ENCODE measurements at places on chromosomes 13 and 19.
A peak's percentile ranks its signal among the peaks of the same experiment; 100 is the strongest.

DNA sequence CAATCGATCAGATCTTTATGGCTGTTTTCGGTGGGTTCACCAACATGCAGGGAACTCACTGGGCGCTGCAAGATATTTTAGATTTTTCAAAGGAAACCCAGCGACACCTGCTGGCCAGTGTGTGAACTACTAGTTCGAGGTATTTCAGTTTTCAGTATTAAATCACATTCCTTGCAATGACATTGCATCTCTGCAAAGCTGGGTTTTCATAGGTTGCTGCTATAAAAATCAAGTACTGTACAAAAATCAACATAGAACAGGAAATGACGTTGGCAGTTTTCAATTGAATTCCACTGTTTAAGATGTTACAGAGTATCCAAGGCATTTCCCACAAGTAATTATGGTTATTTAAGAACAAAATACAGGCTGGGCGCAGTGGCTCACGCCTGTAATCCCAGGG, 17.6 kb downstream of the LIG1 start:
- peak; percentile 70 for DNase-seq

DNA sequence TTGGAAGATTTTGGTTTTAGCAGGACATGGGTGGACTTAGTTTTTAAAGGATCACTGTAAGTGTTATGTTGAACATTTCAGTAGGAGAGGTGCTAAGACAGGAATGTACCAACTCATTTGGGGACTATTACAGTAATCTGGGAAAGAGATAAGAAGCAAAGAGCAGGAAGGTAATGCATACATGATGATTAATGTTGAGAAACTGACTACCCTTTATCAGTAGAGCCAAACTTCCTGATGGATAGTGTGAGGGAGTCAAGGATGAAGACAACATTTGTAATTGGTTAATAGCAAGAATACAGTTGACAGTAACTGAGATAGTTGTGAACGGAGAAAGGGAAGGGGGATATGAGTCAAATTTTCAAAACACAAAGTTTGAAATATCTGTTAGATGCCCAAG, 421.9 kb upstream of the PRR20A start:
- no peak for DNase-seq

DNA sequence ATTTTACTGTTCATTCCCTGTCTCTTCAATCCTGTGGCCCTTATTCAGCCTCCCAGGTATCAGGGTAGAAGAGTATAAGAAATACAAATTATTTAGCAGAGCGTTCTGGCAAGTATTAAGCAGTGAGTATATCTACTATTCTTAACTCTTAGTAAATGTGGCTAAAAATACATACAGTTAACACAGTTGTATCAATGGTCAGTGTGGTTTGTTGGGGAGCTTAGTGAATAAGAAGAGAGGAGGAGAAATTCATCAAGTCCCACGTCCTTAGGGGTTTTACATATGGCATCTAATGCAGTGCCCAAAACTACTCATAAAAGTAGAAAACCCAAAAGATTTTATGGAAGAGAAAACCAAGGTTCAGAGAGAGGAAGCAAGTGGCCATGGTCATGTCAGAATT, 691.0 kb upstream of the SGCG start:
- DNase-seq = no peak

- no peak for DNase-seq
Observed at GRCh38 chr19:343941-344624, 513 bp downstream of the MIER2 start.

DNA sequence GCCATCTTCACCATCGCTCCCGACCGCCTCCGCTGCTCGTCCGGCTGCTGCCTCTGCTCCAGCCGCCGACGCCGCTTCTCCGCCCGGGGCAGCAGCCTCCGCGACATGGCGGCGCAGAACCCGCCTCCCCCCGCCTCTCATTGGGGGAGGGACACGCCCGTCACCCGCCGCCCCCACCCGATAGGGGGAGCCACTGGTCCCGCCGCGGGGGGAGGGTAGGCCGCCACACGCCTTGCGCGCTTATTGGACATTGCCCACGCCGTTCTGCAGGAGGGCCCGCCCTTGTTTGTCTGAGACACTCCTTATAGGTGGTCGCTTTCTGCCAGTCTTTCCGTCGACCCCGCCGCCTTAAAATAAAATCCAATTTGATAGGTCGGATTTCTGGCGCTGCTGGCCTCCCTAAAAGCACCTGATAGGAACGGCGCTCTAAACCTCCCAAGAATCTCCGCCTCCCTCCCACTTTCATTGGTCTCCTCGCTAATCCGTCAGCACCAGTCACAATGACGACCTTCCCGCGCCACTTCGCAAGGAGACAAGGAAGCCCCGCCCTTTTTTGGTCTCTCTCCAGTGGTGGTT, at the start of gene HNRNPL:
Gene HNRNPL (minus strand): TSS at position 127 of the 576 bp plus-strand sequence. CDS start 20 bp downstream, at position 107.
- peak; percentile 100 for DNase-seq

GRCh38 chr13:48066310-48066989, 28.5 kb downstream of the MED4 start:
- DNase-seq = peak; percentile 20

- DNase-seq = no peak
Observed at GRCh38 chr13:28849441-28849840, 29.3 kb downstream of the MTUS2 start.

- peak; percentile 92 for DNase-seq
Observed at GRCh38 chr19:34772697-34773554, at the start of gene ZNF599. Gene ZNF599 (minus strand): TSS chr19:34773215. CDS start chr19:34772841, 374 bp downstream.

DNA sequence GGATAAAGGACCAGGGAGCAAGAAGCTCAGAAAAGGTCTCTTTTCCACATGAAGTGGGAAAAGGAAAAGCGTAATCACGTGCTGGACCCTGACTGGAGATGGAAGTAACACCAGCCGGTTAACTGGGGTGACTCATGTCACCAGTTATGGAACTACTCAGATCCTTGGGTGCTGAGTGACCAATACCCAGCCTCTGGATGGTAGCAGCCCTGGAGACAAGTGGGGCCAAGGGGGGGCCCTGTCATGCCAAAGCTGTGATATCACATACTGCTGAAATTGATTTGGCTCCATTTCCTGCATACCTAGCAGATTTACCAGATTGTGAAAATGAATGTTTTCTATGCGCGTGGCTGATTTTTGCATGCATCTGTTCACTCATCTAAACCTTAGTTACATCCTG, 158.9 kb downstream of the ZIC5 start:
- no peak for DNase-seq

- no peak for DNase-seq
Observed at GRCh38 chr19:3818466-3818865, 32.3 kb upstream of the MATK start.

- no peak for DNase-seq
Observed at GRCh38 chr13:53137779-53138178, 109.2 kb downstream of the OLFM4 start.

GRCh38 chr19:8108560-8109445, 40.6 kb downstream of the FBN3 start:
- DNase-seq = no peak

GRCh38 chr13:41568143-41568971, 111.0 kb downstream of the RGCC start:
- DNase-seq = no peak

DNA sequence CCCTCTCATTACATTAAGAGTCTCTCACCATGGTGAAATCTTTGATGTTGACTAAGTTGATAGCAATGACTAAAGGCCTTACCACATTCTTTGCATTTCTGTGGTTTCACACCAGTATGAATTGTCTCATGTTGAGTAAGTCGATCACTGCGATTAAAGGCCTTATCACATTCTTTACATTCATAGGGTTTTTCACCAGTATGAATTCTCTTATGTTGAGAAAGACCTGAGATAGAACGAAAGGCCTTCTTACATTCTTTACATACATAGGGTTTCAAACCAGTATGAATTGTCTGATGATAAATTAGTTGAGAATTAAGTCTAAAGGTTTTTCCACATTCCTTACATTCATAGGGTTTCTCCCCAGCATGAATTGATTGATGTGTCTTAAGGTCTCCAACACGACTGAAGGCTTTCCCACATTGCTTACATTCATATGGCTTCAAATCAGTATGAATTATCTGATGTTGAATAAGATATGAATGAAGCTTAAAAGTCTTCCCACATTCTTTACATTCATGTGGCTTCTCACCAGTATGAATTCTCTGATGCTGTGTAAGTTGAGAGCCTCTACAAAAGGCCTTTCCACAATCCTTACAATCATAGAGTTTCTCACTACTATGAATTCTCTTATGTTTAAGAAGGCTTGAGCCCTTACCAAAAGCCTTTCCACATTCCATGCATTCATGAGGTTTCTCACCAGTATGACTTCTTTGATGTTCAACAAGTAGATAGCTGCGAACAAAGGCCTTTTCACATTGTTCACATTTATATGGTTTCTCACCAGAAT, 45.6 kb downstream of the ZNF283 start:
- no peak for DNase-seq

GRCh38 chr13:42258747-42259146, 13.2 kb upstream of the AKAP11 start:
- no peak for DNase-seq

- DNase-seq = no peak
Observed at GRCh38 chr19:932648-933552, 7.1 kb downstream of the ARID3A start.

GRCh38 chr19:290372-291005, 714 bp downstream of the PLPP2 start:
- DNase-seq = no peak

DNA sequence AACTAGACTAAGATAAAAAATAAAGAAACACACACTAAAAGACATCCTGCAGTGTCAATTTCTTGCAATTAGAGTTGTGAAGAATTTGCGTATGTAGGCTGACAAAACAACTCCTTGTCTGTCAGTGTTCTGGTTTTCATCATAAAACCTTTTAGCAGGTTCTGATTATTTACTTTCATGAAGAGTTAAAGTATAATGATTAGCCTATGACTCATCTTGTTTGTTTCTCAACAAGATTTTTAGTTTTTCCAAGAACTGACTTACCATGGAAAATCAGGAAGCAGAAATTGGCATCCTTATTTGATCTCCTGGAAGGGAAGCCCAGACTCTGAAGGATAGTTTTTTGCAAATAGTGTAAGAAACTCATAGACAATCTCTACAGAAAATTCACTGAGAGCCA, 848.7 kb upstream of the PCDH9 start:
- no peak for DNase-seq

GRCh38 chr19:54074851-54075250, 6.3 kb downstream of the TARM1 start:
- no peak for DNase-seq

DNA sequence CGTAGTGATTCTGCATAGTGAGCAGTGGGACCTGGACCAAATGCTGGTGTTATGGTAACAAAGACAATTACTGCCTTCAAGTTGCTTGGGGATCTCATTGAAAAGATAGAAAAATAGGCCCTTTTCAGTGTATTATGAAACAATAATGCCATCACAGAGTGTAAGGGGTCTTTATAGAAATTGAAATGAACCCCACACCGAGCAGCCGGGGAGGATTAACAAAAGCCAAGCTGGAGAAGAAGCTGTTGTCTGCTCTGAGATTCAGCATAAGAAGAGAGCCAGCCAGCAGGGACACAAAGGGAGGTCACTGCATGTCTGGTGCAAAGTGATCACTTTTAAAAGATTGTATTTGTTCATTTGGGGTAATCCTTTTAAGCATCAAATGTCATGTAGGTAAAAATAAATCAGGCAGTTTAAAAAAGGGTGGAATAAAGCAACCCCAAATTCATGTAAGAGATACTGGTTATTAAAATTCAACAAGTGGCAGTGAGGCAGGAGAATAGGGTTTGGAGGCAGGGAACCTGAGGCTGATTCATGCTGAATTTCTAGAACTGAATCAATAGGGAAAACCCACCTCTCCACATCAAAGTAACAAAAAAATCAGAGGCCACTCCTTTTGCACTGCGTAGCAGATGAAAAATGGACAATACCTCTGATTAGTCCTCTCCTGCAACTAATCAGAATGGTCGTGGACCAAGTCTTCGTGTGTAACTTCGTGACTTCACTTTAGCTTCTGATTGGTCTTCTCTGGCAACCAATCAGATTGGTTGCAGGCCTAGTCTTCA, 1548.3 kb upstream of the SLC10A2 start:
- DNase-seq = no peak

- DNase-seq = no peak
Observed at GRCh38 chr19:2038284-2039088, 12.6 kb downstream of the MKNK2 start.

DNA sequence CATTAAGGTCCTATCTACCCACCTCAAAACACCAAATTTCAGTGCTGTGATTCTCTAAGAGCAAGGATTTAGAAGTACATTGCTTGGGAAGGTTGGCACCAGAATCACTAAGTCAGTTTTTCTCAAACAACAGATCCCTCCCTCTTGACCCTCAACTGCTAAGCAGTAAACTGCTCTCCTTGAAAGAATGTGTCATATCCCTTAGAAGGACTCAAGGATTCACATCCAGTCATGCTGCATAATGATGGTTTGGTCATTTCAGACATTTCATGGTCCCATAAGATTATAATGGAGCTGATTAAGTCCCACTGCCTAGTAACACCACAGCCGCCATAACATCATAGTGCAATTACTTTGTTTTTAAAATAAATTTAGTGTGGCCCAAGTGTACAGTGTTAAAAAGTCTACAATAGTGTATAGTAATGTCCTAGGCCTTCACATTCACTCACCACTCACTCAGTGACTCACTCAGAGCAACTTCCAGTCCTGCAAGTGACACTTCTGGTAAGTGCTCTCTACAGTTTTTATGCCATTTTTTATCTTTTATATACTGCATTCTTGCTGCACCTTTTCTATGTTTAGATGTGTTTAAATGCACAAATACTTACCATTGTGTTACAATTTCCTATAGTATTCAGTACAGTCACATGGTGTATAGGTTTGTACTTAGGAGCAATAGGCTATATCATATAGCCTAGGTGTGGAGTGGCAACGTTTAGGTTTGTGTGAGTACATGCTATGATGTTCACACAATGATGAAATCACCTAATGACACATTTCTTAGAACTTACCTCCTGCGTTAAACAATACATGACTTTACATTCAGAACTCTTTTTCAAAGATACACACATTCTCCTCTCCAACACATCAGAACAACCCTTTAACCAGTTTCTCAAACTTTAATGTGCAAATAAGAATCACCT, 15.7 kb upstream of the CCDC169 start:
- DNase-seq = no peak

DNA sequence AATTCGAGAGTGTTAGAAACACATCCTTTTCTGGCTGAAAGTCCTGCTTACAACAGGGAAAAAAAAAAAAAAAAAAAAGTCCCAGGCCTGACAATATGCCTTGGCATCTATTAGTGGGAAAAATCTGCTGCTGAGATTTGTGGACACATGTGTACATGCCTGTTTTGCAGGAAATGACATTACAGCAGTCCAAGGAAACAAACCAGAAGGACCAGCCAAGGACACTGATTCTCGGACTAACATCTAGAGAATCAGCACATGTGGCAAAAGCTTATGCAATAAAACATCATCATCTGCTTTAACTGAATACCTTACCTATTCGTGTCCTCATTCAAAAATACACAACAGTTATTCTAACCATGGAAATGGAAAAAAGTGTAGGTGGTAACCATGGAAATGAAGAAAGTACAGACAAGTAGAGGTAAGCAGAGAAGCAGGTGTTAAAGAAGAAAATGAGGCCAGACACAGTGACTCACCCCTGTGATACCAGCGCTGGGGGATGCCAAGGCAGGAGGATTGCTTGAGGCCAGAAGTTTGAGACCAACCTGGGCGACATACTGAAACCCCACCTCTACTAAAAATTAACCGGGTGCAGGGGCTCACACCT, 9.4 kb upstream of the DPY19L3 start:
- no peak for DNase-seq

- DNase-seq = no peak
Observed at GRCh38 chr13:20159646-20160305, 1.1 kb downstream of the GJA3 start.

GRCh38 chr19:47230054-47230920, 712 bp downstream of the BBC3 start:
- peak; percentile 90 for DNase-seq

GRCh38 chr19:14091081-14091812, 696 bp upstream of the SAMD1 start:
- peak; percentile 69 for DNase-seq

- DNase-seq = no peak
Observed at GRCh38 chr13:76523740-76524340, 362.4 kb downstream of the KCTD12 start.
